ENCODE measurements at places on chromosomes 4 and X.

DNA sequence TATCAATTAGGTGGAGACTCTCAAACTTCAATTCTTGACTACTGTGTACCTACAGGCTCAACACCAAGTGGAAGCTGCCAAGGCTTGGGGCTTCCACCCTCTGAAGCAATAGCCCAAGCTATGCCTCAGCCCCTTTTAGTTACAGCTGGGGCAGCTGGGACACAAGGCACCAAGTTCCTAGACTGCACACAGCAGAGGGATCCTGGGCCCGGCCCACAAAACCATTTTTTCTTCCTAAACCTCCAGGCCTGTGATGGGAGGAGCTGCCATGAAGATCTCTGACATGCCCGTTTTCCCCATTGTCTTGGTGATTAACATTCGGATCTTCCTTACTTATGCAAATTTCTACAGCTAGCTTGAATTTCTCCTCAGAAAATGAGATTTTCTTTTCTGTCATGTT lies 3.4 kb upstream of the UGDH start:
- DNase-seq: no peak

- DNase-seq: no peak
These were observed 17.3 kb downstream of the F11 start for GRCh38 chr4:186283311-186283710.

GRCh38 chr4:147078875-147079658 lies 133.4 kb upstream of the TTC29 start:
- DNase-seq: peak; percentile 62

- DNase-seq: no peak
These were observed 59.8 kb downstream of the ANOS1 start for GRCh38 chrX:8672176-8672575.

GRCh38 chrX:25555521-25555920 lies 539.8 kb upstream of the ARX start:
- DNase-seq: no peak

GRCh38 chrX:103687696-103688201 lies 1.2 kb upstream of the MORF4L2 start:
- DNase-seq: peak; percentile 83

DNA sequence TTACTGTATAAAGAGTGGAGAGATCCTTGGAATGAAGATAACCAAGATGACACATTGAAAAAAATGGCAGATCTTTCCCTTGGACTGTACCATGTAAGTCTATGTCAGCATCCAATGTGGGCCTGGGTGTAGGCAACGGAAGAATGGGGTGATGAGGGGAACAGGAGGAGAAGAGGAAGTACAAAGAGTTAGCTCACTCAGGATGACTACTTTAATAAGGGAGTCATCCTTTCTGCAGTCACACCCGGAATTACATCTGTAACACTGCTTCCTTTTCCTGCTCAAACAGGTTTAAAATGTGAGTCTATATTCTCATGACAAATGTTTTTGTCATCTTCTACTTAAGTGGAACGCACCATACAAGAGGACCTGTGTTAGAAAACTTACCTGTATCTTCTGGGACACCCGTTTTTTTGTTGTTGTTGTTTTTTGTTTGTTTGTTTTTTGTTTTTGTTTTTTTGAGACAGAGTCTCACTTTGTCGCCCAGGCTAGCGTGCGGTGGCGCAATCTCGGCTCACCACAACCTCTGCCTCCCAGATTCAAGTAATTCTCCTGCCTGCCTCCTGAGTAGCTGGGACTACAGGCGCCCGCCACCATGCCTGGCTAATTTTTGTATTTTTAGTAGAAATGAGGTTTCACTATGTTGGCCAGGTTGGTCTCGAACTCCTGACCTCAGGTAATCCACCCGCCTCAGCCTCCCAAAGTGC lies 18.0 kb downstream of the HPSE start:
- DNase-seq: no peak

DNA sequence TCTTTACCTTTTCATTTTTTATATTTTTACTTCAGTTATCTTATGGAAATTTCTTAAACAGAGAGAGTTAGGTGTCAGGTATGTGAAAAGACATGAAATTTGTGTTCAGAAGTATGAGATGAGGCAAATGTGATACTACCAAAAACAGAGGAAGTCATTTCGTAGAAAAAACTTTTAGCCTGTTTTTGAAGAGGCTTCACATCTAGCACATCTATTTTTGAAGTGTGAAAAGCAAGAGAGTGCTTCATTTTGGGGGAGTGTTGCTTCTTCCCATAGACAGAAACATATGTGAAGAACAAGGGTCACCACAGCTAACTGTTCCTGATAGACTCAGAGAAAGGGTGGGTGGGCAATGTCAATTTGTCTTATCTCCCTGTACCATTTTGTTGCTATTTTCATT lies 125.3 kb downstream of the TET2 start:
- no peak for DNase-seq
